ENCODE measurements at places on chromosomes 7 and 10. TPM values are rescaled to one million over a fixed set of nuclear protein-coding genes. Genes with fewer than 3 reads are reported as not detected.

FEZF1 gene
- total RNA-seq = not detected

SPDYE18 gene
- 2.8 TPM for total RNA-seq

GCK gene
- total RNA-seq = 0.33 TPM

PAX4 gene
- not detected for total RNA-seq

BTBD16 gene
- not detected for total RNA-seq

PAPOLB gene
- total RNA-seq = not detected

TMEM225B gene
- total RNA-seq = 1.0 TPM

FAM149B1 gene
- total RNA-seq = 18.1 TPM

GALNT11 gene
- total RNA-seq = 23.6 TPM

LSM5 gene
- total RNA-seq = 37.8 TPM

PRSS2 gene
- total RNA-seq = not detected

SLC39A12 gene
- not detected for total RNA-seq

OR2A25 gene
- total RNA-seq = not detected

EPDR1 gene
- total RNA-seq = 0.19 TPM

CYP3A4 gene
- not detected for total RNA-seq

PDGFA gene
- not detected for total RNA-seq

Data from CD4-positive, alpha-beta memory T cell (primary cell).